Placental epithelial cell (primary cell): ENCODE measurements at places on chromosomes 12 and 14. TPM values are rescaled to one million over a fixed set of nuclear protein-coding genes. Genes with fewer than 3 reads are reported as not detected.

The MYF6 gene
- not detected in 2 replicates for total RNA-seq

The DNAJC22 gene
- under 0.01 and 0.79 TPM in 2 replicates for total RNA-seq

The SMCO2 gene
- total RNA-seq, result 0.39 TPM in 1 of 2 replicates, not detected in the other

The SLC6A15 gene
- 0.79 and 3.8 TPM in 2 replicates for total RNA-seq

The NUAK1 gene
- 7.5 and 69.1 TPM in 2 replicates for total RNA-seq

The COCH gene
- 0.11 and 0.39 TPM in 2 replicates for total RNA-seq

The RGS6 gene
- total RNA-seq, result not detected in 2 replicates

The CLEC9A gene
- not detected in 2 replicates for total RNA-seq

The KRT73 gene
- not detected in 2 replicates for total RNA-seq

The RFLNA gene
- total RNA-seq, result 3.8 and 4.3 TPM in 2 replicates
